NCI-H2081 treated with DMSO at 0.1 percent for 48 hours (cell line): ENCODE measurements at places on chromosomes 5 and 9.

- DNase-seq: no peak
Observed at GRCh38 chr9:9764821-9765220, 848.0 kb downstream of the PTPRD start.

- no peak for DNase-seq
Observed at GRCh38 chr5:83927140-83927733, 206.6 kb upstream of the HAPLN1 start.

GRCh38 chr5:57568136-57568535, 85.5 kb upstream of the ACTBL2 start:
- DNase-seq: no peak

- no peak for DNase-seq
Observed at GRCh38 chr5:103092676-103093075, 27.3 kb downstream of the GIN1 start.

GRCh38 chr9:89753472-89754055, 148.8 kb downstream of the GADD45G start:
- DNase-seq: no peak

- no peak for DNase-seq
Observed at GRCh38 chr5:154962494-154962893, 21.6 kb downstream of the MRPL22 start.

GRCh38 chr9:127598839-127599549, 13.1 kb upstream of the STXBP1 start:
- no peak for DNase-seq

GRCh38 chr5:108862211-108862610, 114.5 kb downstream of the FER start:
- DNase-seq: no peak

DNA sequence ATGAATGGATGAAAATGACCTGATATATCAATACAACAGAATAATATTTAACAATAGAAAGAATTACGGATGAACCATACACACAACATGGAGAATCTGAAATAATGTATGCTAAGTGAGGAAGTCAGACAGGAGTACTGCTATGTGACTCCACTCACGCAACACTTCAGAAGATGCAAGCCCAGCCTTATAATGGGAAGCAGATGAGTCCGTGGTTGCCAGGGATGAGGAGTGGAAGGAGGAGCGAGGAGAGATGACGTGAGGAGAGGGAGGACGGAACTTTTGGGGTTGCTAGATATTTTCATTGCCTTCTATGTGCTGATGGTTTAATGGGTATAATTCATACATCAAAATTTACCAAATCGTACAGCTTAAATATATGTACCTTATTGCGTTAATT, 55.4 kb upstream of the ERCC6L2 start:
- DNase-seq: no peak

GRCh38 chr9:28464481-28465216, 891.4 kb upstream of the C9orf72 start:
- DNase-seq: no peak

- DNase-seq: no peak
Observed at GRCh38 chr9:135488527-135488926, 8.9 kb downstream of the PPP1R26 start.

- no peak for DNase-seq
Observed at GRCh38 chr9:113828221-113828620, 47.9 kb upstream of the ZNF618 start.

- no peak for DNase-seq
Observed at GRCh38 chr5:93602241-93603077, 19.4 kb downstream of the NR2F1 start.

GRCh38 chr5:45696206-45696836, at the start of gene HCN1:
Gene HCN1, minus strand, starts transcription at chr5:45696380.
- peak; percentile 34 for DNase-seq

DNA sequence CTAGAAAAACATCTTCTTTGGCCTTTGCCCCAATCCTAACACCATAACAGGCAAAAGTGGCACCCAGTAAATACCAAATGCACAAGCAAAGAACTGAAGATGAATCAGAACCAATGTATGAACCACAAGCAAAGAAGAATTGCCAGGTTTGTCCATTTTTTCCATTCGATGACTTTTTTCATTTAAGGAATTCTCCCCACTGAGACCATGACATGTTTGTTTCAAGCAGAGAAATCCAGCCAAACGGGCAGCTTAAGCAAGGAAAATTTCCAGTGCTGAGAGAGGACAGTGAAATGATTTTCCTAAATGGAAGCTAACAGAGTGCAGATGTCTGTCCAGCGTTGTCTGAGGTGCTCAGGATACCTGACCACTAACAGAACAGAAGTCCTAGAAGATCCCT, 203.7 kb downstream of the ADAMTS12 start:
- DNase-seq: no peak

GRCh38 chr5:174312270-174312617, 266.7 kb downstream of the NSG2 start:
- no peak for DNase-seq

DNA sequence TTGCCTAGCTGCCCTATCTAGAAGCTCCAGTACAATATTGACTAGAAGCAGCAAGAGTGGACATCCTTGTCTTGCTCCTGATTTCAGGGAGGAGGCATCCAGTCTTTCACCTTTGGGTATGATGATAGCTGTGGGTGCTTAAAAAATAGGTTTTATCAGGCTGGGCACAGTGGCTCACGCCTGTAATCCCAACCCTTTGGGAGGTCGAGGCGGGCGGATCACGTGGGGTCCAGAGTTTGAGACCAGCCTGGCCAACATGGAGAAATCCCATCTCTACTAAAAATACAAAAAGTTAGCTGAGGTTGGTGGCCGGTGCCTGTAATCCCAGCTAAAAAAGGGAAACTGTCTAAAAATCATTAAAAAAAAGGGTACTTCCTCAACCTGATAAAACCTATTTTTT, 2.0 kb upstream of the CAMSAP1 start:
- DNase-seq: no peak

- DNase-seq: no peak
Observed at GRCh38 chr5:39780347-39780746, 355.6 kb upstream of the DAB2 start.

GRCh38 chr9:33143241-33143661, 23.9 kb downstream of the B4GALT1 start:
- DNase-seq: no peak
